ENCODE measurements at places on chromosomes 5 and 9.
A peak's percentile ranks its signal among the peaks of the same experiment; 100 is the strongest.

DNA sequence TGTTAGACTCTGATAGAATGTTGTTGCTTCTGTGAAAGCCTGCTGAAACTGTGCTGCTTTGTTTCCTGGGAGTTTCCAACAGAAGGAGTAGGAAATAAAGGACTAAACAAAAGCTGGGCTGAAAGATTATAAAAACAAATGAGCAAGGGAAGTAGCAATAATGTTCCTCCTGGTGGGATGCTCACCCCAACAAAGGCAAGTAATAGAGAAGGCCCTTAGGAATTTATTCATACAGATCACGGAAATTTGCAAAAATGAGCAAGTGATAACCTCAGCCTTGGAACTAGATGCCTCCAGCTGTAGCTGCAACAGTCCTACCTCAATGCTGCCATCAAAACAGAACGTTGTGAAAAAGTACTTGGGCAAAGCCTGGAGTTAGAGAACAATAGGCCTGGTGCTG, 1248.0 kb upstream of the C9orf72 start:
- no peak for DNase-seq

GRCh38 chr9:103942651-103943050, 151.5 kb upstream of the SMC2 start:
- DNase-seq = no peak

GRCh38 chr9:101093620-101094019, 65.1 kb downstream of the PLPPR1 start:
- DNase-seq = no peak

DNA sequence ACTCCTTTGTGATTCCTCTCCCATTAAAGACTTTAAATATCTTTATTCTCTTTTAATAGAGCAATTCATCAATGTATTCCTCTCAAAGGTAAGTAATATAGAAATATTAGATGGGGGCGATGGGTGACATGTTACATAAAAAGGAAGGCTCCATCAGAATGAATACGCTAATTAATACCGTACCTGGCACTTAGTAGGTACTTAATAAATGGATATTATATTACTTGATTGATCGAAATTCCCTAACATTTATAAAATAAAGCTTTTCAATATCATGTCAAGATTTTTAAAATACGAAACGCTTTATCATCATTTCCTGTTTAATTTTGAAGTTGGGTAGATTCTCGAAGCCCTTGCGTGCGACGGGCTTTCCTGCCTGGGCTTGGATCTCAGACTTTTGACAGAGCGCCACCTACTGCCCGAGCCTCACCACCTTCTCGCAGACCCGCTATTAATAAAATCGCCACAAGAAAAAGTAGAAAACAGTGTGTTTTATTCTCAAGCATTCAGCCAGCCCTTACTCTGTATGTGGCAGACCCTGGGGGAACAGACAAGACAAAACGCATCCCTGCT, 99.4 kb downstream of the C5orf15 start:
- DNase-seq = peak; percentile 37

- DNase-seq = no peak
Measured at GRCh38 chr5:151056379-151057325, 24.2 kb downstream of the TNIP1 start.

- DNase-seq = no peak
Measured at GRCh38 chr5:131994533-131995226, 16.8 kb downstream of the ACSL6 start.

DNA sequence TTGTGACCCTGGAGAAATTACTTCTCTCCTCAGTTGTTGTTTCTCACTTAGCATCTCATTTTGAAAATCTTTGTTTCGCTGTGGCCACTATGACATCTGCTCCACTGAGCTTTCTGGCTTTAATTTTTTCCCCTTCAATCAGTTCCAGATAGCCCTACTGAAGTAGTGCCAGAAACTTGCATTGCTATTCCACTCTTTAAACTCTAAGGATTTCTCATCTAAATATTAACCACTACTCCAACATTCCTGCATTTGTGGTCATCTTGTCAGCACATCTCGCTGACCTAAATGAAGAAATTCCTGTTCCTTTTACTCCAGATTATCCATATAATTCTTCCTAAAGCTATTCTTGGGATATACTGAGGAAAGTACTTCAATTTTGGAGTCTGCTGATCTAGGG, 15.3 kb upstream of the NOL6 start:
- no peak for DNase-seq

DNA sequence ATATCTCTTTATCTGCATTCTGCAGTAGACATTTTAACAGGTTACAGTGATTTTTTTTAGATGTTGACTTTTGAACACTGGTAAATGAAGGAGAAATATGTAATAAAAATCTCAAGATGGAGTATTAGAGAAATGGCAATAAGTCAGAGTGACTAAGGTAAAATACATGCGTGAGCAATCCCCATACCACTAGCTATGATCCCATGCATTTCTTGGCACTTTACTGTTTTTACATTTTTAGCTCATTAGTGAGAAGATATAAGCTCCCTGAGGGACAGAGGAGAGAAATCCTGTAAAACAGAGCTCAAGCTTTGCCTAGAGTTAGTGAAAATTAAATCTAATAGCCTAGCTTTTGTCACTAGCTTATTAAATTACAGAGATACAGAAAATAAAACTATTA, 181.9 kb upstream of the TRPM3 start:
- no peak for DNase-seq

- DNase-seq = no peak
Measured at GRCh38 chr5:62431735-62432620, 19.4 kb downstream of the IPO11 start.

- no peak for DNase-seq
Measured at GRCh38 chr9:85547599-85547998, 194.2 kb downstream of the AGTPBP1 start.

DNA sequence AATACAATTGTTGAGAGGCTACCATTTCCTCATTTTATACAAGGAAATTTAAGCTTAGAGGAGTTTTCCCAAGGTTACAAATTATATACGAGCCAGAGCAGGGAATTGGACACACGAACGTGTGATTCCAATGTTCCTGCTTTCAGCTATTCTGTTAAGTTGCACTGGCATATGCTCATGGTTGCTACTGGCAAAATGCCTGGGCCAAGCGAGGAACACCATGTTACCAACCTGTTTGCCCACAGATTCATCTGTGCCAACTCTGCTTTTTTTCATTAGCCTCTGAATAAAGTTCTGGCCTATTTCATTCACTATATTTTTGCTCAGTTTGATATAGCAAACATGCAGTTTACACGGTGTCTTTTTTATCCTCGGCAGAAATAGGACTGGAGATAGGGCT, 5.1 kb upstream of the C5orf46 start:
- no peak for DNase-seq

DNA sequence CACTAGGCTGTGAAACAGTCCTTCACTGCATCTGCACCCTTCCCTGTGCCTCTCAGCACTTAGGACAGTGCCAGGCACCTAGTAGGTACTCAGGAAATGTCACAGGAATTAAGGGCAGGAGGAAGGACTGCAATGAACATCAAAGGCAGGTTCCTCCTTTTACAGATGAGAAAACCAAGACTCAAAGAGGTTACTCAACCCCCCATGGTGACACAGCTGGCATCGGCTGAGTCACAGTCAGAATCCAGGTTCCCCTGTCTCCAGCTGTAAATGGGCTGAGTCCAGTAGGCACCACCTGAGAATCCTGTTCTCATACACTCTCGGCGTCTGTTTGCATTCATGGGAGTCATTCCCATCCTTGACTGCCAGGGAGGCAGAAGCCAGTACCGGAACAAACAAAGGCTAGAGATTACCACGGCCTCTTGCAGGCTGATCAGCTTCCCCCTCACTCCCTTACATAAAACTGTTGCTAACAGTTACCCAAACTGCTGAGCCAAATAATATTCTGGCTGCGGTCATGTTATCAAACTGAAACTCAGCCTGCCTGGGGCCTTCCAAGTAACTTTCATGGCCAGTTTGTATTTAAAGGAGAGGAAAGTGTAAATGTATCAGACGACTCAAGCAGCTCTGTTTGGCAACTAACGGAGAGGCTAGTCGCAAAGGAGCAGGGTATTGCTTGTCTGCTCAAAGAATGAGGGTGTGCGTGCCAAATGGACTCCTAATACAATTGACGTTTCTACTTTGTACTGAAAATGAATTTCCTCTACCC, 201.7 kb downstream of the PAPPA start:
- no peak for DNase-seq

DNA sequence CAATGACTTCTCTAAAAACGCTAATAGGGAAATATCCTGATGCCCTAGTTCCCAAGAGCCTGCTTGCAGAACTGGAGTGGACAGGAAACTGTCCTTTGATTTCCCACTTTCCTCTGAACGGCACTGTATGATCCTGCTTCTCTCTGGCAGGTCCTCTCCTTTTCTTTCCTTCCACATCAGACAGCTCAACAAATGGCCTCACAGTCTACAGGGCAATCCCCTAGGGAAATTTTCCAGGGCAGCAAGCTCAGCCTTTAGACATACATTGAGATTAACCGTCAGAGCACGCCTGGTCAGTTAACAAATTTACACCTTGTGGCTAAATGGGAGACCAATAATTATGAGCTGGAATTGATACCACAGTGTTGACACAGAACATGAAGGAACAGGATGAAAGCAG, 164.9 kb downstream of the SLC24A2 start:
- DNase-seq = no peak

- no peak for DNase-seq
Measured at GRCh38 chr5:59709846-59710245, 183.7 kb downstream of the PDE4D start.

DNA sequence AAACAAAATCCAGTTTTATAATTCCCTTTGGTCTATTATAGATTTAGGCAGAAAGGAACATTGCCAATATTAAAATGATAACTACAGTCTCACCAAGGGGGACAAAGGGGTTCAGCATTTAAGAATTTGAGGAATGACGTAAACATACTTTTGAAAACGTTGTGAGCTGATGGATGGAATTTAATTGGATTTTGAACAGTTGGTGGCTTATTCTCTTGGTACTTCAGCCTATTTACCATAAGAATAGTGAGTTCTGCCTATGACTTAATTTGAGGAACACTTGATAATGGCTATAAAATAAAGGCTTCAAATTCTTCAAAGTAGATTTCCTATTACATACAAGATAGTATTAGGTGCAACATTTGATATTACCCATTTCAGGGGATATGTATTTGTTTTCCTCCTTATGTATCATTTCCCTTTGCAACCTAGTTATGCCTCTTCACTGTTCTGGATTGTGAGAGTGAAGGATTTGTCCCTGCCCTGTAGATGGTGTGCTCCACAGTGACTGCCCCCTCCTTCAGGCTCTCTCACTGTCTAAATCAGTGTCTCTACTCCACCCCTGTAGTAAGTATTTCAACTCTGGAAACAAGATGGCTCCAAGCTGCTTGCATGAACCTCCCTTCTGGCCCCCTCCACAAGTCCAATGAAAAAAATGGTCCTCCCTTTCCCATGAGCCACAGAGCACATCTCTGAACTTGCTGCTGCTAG, 225.6 kb downstream of the ARHGEF28 start:
- no peak for DNase-seq

GRCh38 chr5:17727098-17727497, 92.8 kb downstream of the TAF11L14 start:
- no peak for DNase-seq

DNA sequence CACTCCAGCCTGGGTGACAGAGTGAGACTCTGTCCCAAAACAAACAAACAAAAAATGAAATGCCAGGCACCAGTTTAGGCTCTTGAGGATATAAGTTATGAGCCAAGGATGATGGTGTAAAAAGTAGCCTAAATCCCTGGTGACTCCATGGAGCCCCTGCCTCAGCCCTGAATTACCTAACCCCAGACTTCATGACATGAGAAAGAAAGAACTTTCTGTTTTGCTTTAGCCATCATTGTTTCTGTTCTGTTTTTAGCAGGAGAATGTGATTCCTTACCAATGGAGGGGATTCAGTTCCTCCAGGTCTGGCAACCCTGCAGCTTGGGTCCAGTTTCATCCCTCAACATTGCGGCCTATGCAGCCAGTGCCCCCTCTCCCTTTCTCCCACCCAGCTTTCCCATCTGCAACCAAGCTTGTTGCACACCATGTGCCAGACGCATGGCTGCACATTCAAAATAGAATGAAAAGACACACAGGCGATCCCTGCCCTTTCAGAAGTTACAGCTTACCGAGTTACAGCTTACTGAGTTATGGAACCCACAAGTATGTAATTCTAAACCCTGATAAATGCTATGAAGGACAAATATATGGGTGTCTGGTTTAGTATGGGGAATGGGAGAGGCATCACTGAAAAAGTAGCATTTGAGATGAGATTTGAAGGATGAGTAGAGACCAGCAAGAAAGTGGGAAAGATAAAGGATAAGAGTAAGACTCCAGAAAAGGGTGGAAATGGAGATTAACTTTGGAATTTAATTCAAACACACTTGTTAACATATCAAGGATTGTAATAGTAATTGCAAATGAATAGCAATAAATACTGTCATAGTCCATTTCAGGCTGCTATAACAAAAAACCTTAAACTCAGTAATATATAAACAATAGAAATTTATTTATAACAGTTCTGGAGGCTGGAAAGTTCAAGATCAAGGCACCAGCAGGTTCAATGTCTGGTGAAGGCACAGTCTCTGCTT, 6.0 kb upstream of the SEMA5A start:
- no peak for DNase-seq

- no peak for DNase-seq
Measured at GRCh38 chr9:107647141-107647540, 157.6 kb upstream of the KLF4 start.

DNA sequence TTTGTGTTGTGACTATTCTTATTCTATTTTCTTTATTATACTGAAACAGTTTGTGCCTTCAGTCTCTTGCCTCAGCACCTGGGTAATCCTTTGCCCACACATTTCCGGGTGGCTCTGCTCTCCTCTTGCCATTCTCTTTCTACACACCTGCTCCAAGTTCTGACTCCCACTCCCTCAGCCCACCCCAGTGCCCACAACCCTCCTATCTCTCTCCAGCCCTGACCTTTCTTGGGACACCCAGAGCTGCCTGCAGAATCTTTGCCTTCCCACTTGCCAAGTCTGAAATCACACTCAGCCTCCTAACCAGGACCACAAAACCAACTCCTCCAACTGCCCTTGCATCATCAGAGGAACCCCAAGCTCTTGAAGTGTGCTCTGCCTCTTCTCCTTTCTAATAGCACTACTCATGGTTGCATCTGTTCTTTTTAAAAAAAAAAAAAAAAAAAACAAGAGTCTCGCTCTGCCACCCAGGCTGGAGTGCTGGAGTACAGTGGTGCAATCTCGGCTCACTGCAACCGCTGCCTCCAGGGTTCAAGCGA, 4.1 kb downstream of the SWI5 start:
- no peak for DNase-seq

- DNase-seq = no peak
Measured at GRCh38 chr9:118281772-118282171, 577.6 kb downstream of the TLR4 start.

DNA sequence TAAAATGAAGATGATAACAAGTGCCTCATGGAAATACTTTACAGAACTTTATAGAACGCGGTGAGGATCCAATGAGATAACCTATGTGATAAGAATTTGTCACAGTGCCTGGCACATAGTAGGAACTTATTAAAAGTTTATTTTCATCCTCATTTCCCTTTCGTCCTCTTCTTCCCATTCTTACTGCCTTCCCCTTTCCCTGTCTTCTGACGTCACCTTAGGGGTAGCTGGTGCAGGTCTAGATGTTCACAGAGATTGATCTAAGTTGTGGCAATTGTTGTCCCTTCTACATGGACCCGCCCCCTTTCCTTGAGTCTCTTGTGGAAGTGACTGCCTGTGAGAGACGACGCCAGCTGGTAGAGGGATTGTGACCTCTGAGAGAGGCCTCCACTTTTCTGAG, 46.5 kb upstream of the NTRK2 start:
- DNase-seq = no peak
